ENCODE measurements at places on chromosomes 5 and 9.

- no peak for DNase-seq
Observed at GRCh38 chr9:93193388-93194220, 9.7 kb downstream of the WNK2 start.

- DNase-seq = no peak
Observed at GRCh38 chr5:8290721-8291120, 421.8 kb downstream of the MTRR start.

DNA sequence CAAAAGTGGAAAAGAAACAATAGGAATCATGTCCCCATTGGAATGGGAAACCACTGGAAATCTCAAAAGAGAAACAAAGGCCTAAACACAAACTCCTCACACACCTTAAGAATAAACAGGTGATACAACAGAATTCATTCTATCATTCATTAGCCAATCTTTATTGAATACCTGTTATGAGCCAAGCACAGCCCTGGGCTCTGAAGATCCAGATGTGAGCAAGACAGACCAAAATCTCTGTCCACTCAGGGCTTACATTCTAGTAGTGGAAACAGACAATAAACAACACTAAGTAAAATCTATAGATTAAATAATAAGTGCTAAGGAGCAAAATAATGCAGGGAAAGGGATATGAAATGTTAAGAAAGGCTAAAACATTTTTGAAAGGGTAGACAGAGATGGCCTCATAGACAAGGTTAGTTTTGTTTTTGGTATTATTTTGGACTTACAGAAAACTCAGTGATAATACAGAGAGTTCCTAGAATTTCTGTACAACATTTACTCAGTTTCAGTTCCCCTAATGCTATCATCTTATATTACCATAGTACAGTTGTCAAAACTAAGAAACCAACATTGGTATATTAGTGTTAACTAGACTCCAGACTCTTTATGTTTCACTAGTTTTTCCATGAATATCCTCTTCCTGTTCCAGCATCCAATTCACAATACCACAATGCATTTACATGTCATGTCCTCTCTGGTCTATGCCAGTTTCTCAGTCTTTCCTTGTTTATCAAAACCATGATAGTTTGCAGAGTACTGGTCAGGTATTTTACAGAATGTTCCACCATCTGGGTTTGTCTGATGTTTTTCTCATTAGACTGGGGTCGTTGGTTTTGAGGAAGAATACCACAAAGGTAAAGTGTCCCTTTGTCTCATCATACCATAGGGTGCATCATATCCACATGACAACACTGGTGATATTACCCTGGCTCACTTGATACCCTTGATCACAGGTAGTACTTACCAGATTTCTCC lies 103.7 kb downstream of the SIL1 start:
- no peak for DNase-seq

GRCh38 chr9:79880626-79881025 lies 308.9 kb downstream of the TLE4 start:
- DNase-seq = no peak

DNA sequence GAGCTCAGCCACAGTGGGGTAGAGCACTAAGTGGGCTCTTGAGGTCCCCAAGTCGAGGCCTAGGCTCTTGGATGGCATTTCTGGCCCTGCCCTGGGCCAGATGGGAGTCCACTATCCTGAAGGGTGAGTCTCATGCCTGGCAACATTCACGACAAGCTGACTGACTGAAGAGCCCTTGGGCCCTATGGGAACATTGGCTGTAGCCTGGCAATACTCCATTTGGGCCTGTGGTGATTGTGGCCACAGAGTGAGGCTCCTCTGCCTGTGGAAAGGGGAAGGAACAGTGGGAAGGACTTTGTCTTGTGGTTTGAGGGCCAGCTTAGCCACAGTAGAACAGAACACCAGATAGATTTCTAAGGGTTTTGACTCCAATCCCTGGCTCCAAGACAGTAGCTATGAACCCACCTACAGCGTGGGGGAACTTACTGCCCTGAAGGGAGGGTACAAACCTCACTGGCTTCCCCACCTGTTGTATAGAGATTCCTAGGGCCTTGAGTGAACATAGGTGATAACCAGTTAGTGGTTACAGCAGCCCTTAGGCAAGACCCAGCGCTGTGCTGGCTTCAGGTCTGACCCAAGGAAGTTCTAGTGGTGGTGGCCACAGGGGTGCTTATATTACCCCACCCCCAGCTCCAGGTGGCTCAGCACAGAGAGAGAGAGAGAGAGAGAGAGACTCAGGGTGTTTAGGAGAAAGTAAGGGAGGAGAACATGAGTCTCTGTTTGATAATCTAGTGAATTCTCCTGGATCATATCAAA lies 72.4 kb downstream of the KIAA0825 start:
- DNase-seq = no peak
